H7 (cell line): ENCODE measurements at places on chromosomes 1 and 21. TPM values are rescaled to one million over a fixed set of nuclear protein-coding genes. Genes with fewer than 3 reads are reported as not detected.
A peak's percentile ranks its signal among the peaks of the same experiment; 100 is the strongest.

LRRC38 gene
- 0.28 TPM in 1 of 2 replicates, not detected in the other for total RNA-seq

DNA sequence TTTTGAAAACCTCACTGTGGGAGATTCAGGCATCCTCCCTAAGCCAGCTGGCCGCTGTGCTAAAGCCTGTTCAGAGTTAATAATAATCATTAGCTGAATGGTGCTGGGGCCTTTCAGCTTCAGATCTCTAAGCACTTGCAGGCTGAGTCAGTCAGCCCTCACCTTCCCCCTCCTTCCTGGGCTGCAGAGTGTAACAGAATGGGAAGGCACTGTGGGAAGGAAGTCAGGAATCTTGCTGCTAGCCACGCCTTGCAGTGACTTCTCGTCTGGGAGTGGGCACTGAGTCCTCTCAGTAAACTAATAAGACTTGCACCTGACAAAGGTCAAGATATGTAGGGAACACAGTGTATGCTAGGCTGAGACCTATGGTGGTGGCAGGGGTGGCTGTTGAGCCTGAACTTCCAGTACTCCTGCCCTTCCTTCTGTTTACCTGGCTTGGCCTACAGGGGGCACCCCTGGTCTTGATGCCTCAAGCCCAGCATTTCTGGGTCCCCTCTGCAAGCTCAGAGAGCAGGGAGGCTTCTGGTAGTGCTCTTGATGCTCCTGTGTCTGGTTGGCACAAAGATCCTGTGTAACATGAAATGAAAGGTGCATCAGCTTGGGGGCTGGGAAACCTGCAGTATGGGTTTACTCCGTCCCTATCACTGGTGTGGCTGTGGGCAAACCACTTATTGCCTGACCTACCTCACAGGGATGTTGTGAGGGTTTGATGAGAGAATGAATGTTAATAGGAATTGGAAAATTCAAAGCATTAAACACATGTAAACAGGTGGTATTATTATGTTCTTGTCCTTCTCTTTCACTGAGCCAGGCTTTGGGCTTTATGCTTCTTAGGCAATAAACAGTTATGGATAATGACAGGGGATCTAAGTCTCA lies 6.0 kb downstream of the CYB561D1 start:
- DNase-seq = peak; percentile 76

- no peak for DNase-seq
Observed at GRCh38 chr1:10187026-10187334, 23.4 kb upstream of the KIF1B start.

DNA sequence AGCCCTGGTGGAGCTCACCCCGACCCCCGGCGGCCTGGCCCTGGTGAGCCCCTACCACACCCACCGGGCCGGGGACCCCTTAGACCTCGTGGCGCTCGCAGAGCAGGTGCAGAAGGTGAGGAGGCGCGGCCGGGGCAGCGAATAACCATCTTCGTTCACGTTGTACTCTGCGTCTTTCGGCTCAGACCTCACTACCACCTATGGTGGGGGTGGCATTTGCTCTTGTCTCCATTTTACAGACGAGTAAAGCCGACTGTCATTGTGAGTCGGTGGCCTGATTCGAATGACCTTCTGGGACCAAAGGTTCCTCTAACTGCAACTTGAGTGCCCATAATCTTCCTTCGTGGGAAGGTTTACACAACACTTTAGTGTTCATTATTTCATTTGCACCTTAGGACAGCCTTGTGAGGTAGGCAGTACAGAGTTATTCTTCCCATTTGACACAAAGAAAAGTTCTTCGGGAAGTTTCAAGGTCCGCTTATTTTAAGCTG lies 506 bp downstream of the C1orf50 start:
- no peak for DNase-seq
